ENCODE measurements at places on chromosomes 11 and 22.

DNA sequence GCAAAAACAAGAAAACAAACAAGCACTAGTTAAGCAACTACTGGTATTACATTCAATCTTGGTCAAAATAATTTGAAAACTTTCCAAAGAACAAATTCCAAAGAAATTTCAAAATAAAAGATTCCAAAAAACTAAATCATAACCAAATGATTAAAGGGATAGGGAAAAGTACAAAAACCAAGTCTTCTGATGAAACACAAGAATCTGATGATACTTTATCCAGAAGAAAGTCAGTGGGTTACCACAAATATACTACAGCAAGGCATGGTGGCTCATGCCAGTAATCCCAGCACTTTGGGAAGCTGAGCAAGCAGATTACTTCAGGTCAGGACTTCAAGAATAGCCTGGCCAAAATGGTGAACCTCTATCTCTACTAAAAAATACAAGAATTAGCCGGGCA, 59.1 kb downstream of the NUP98 start:
- no peak for DNase-seq

DNA sequence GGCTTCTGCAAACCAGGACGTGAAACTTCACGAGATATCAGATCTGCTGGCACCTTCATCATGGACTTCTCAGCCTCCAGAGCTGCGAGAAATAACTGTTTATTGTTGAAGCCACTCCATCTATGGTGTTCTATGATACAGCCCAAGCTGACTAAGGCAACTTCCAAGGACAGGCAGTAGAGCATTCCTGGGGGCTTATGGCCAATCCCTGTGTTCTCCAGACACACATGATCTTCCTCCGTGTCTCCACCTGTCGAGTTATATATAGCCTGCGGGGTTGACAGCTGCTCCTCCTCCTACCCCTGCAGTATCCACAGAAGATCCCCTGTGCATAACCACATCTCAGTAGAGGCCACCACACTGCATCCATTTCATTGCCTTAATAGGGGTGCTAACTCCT, 11.0 kb downstream of the TP53AIP1 start:
- DNase-seq = no peak

DNA sequence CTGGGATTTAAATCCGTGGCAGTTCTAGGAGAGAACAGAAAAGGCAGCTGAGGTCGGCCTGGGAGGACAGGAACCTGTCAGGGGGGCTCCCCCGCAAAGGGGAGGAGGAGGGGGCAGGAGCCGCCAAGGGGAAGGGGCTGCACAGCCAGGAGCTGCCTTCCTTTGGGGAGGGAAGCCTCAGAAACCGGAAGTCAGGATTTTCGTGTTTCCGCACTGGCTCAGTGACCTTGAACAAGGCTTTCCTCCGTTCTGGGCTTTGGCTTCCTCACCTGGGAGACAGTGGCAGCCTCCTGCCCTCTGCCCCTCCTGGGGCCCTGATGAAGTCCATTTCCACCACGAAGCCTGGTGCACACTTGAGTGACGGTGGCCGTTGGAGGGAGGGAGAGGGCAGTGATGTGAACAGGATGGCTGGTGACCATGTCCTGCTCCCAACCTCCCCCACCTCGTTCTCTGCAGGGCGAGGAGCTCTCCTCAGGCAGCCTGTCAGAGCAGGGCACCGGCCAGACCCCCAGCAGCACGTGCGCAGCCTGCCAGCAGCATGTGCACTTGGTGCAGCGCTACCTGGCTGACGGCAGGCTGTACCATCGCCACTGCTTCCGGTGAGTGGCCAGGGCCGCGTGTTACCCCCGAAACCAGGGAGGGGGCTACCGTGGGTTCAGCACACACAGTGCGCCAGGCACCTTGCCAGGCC, 12.6 kb downstream of the MICALL1 start:
- DNase-seq = no peak

- DNase-seq = peak; percentile 74
These were observed 36.9 kb upstream of the LINC01488 start for GRCh38 chr11:69444381-69445130.

GRCh38 chr11:65539744-65540289, 14.9 kb downstream of the SCYL1 start:
- DNase-seq = peak; percentile 95

GRCh38 chr11:94974178-94974577, 669 bp downstream of the KDM4D start:
- DNase-seq = no peak

DNA sequence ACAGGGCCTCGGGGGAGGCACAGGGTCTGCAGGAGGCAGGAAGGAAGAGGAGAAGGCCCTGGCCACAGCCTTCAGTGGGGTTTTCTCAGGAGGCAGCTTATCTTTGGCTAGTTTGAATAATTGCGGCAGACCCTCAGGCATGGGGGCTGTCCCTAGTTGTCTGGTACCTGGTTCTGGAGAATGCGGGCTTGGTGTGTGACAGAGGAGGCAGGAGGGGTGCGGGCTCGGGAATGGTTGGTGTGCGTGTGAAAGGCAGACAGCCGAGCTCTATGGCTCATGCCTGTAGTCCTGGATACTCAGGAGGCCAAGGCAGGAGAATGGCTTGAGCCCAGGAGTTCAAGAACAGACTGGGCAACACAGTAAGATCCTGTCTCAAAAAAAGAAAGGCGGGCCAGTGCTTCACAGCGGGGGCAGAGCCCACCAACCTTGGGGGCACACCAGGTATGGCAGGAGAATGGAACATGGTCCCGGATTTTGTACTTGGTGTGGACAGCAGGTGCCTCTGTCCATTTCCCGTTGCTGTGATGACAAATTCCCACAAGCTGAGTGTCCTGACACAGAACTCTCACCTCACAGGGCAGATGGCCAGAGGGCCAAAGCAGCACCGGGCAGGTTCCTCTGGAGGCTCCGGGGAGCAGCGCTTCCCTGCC, 640.6 kb downstream of the TBC1D22A start:
- no peak for DNase-seq

DNA sequence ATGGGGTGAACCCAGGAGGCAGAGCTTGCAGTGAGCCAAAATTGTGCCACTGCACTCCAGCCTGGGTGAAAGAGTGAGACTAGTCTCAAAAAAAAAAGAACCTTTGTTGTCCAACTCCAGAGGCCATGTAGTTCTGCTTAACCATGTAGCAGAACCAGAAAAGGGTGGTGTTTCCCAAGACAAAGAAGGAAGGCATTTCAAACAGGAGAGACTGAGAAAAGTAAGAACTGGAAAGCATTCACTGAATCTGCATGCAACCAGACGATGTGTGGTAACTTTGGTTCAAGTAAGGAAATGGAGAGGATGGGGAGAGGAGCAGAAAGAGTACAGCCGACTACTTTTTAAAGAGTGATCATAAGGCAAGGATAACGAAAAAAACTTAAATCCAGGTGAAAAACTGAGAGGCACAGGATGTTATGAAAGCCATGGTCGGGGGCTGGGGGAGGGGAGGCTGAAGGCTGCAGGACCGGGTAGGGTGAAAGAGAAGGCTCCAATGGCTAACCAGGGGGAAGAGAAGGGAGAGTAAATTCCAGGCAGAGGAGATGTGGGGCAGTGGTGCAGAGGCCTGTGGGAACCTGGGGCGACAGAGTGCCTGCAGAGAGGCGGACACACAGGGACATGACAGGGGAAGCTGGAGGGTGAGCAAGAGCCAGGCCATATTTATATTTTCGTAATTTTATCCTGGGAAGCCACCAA, 48.8 kb downstream of the MAPK1 start:
- DNase-seq = no peak

DNA sequence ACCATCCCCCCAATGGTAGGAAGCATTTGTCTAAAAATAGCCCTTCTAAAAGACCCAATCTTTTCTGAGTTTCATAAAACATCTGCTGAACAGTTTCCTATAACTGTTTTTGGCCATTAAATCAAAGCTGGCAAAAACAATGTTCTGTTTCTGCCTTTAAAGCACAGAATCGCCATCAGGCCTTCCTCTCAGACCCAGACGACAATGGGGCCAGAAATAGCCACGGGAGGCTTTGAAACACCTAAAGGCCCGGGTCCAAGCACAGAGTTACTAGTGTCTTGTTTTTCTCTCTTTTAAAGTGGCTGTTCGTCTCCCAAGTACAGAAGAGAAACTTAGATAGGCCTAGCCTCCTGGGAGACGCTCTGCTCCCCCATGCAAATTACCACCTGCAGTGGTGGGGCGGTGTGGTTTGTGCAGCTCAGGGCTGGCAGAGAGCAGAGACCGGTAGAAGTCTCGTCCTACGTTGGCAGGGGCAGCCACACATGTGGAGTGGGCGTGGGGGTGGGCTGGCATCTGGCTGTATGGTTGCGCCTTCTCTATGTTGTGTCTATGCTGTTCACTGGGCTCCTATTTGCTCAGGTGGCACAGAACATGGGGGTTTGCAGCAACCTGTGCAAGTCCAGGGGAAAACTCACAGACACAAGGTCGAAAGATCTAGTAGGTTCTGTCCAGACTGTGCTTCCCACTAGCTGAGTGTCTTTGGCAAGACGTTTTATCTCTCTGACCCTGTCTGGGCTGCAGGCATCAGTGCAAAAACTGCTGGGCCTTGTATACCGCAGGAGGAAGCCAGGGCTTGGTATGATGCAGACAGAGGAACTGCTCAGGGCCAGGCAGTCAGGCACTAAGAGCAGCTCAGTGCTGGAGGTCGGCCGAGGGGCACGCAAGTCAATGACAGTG, 23.6 kb upstream of the ETS1 start:
- no peak for DNase-seq

- no peak for DNase-seq
These were observed 41.0 kb upstream of the FGF3 start for GRCh38 chr11:69860244-69860643.

- no peak for DNase-seq
These were observed 10.9 kb downstream of the CD5 start for GRCh38 chr11:61113201-61113600.

DNA sequence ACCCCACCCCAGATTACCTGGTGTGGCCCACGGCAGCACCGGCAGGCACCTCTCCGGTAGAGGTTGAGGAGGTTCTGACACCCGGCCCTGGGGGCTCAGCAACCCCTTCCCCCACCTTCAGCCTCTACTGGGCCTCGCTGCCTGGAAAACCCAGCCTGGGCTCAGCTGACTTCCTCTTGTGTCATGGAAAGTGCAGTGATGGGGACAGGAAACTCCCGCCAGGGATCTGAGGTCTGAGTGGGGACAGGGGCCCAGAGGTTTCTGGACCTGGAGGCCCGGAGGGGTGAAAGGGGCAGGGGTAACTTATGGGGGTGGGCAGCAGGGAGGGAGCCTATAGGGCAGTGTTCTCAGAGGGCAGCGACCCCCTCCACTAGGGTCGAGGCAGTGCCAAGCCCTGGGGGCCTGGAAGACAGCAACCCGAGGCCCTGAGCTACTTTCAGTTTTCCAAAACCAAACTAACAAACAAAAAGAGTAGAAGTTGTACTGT, 10.0 kb upstream of the CD5 start:
- DNase-seq = no peak

GRCh38 chr11:14458377-14458776, 41.2 kb downstream of the COPB1 start:
- DNase-seq = no peak

- DNase-seq = no peak
These were observed 345.5 kb upstream of the CTSC start for GRCh38 chr11:88683024-88683423.

DNA sequence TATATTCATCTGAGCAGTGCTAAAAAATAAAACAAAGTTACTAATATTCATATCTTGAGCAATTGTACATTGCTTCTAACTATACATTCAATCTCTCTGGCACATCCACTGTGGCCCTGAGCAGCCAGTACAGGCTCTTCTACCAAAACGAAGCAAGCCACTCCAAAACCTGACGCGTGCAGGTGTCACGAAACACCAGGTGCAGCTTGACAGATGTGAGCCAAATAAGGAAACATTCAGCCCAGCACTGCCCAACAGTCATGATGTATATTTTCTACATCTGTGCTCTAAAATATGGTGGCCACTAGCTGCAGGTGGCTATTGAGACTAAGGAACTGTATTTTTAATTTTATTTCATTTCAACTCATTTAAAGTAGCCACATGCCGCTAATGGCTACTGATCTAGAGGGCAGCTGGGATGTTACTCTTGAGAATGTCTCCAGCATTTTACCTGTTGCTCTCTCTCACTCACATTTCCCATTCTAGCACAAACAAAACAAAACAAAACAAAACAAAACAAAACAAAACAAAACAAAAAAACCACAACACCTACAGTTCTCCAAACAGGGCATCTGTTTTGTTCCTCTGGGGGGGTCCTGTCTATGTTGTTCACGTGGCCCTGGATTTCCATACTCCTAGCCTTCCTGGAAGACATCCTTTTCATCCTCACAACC, 77.7 kb downstream of the LARGE1 start:
- no peak for DNase-seq

DNA sequence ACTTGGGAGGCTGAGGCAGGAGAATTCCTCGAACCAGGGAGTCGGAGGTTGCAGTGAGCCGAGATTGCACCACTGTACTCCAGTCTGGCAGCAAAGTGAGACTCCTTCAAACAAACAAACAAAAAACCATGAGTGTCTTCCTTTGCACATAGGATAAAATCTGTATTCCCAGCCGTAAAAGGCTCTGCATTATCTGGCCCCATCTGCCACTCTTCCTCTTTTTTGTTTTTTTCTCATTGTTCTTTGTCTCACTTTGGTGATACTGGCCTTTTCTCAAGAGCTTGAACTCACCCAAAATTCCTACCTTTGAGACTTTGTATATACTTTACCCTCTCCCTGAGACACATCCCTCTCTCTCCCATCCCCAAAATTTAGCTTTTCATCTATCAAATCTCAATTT, 17.6 kb downstream of the FDX1 start:
- no peak for DNase-seq

DNA sequence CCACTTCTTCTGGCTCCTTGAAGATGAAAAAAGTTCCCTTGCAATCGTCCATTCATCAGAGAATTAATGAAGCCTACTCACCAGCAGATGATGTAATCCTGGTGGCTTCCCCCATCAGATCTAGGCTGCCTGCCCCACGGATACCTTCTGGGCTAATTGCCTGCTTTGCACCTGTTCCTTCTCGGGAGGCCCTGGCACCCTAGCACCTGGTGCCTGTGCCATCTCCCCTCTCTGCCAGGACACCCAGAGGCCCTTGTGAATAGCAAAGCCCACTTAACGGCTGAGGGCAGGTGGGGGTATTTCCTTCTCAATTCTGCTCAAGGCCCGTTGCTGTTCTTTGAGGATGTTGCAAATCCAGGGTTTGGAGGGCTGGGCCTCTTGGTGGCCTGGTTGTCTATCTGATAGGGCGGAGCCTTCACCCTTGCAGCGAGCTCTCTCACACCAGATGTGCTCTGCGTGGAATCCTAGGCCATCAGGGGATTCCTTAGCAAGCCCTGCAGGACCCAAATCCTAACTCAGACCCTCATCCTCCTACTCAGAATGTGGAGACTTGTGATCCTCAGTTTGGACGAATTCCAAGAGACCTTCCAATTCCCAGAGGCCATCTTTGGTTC, at the start of gene LMO2:
Gene LMO2 (minus strand): TSS at position 363 of the 614 bp plus-strand sequence. CDS start 22,360 bp downstream, outside the sequence.
- no peak for DNase-seq

GRCh38 chr11:36431429-36432092, 78.5 kb downstream of the TRAF6 start:
- peak; percentile 16 for DNase-seq

GRCh38 chr22:20438678-20439492, 1.3 kb upstream of the SCARF2 start:
- DNase-seq = no peak

GRCh38 chr11:3204141-3205015, 14.2 kb downstream of the MRGPRG start:
- DNase-seq = no peak

GRCh38 chr11:64908766-64909165, 8.2 kb downstream of the ATG2A start:
- DNase-seq = no peak

Measured in T47D (cell line).